Activated naive CD8-positive, alpha-beta T cell treated with anti-CD3 and anti-CD28 coated beads, Interleukin-2, amount 50 U/mL, for 16 hours (primary cell): ENCODE measurements at places on chromosomes 11 and 22.
A peak's percentile ranks its signal among the peaks of the same experiment; 100 is the strongest.

GRCh38 chr11:109658190-109658589 is 236.2 kb downstream of the C11orf87 start:
- DNase-seq, result no peak

- DNase-seq, result no peak
Observed at GRCh38 chr11:92865352-92865751, 104.1 kb upstream of the MTNR1B start.

DNA sequence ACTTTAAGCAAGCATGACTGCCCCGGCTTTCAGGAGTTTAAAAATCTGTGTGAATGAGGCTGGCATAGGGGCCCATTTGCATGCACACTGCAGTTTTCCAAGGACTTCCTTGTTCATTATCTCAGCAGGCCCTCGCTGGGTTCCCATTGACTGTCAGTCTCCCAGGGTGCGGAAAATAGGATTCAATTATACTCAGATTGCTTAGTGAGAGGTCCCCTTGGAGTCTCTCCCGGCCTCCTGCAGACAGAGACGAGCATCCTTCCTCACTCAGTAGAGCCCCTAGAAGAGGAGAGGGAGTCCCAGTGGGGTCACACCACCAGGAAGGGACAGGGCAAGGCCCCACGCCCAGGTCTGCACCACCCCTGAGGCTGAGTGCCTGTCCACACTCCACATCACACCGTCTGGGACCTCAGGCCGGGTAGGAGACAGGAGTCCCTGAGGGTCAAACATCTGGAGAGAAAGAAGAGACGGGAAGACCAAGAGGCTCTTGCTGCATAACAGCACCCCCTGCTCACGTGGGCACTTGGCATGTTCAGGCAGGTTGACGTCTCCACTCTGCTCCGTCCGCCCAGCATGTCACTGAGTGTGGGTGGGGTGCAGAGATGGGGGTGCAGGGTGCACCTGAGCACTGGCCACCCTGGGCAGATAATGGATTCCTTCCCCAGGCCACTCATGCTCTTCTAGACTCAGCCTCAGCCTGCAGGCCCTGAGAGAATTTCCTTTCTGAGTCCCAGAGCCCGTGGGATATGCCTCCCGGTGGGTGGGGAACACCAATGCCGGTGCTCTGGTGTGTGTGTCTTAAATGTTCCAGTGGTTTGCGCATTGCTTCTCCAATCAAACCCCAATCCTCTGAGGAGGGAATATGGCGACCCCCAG is 58.8 kb downstream of the MCM5 start:
- DNase-seq, result no peak

- no peak for DNase-seq
Observed at GRCh38 chr22:35219012-35219411, 38.3 kb upstream of the HMGXB4 start.

- no peak for DNase-seq
Observed at GRCh38 chr11:125762445-125762844, 16.2 kb downstream of the PATE2 start.

GRCh38 chr22:45577746-45578523 is 75.3 kb downstream of the FBLN1 start:
- DNase-seq, result peak; percentile 57

- no peak for DNase-seq
Observed at GRCh38 chr11:1760351-1761109, 3.2 kb downstream of the CTSD start.

GRCh38 chr11:112453601-112454577 is 193.2 kb upstream of the PLET1 start:
- DNase-seq, result no peak
